Posterior cingulate gyrus (tissue), 11 donors: ENCODE measurements at places on chromosomes 4 and X.

- DNase-seq = no peak
Observed at GRCh38 chr4:140309124-140309870, 64.1 kb upstream of the SCOC start.

- peak; percentile 89 for DNase-seq
Observed at GRCh38 chr4:159227984-159228383, 125.1 kb downstream of the RAPGEF2 start.

DNA sequence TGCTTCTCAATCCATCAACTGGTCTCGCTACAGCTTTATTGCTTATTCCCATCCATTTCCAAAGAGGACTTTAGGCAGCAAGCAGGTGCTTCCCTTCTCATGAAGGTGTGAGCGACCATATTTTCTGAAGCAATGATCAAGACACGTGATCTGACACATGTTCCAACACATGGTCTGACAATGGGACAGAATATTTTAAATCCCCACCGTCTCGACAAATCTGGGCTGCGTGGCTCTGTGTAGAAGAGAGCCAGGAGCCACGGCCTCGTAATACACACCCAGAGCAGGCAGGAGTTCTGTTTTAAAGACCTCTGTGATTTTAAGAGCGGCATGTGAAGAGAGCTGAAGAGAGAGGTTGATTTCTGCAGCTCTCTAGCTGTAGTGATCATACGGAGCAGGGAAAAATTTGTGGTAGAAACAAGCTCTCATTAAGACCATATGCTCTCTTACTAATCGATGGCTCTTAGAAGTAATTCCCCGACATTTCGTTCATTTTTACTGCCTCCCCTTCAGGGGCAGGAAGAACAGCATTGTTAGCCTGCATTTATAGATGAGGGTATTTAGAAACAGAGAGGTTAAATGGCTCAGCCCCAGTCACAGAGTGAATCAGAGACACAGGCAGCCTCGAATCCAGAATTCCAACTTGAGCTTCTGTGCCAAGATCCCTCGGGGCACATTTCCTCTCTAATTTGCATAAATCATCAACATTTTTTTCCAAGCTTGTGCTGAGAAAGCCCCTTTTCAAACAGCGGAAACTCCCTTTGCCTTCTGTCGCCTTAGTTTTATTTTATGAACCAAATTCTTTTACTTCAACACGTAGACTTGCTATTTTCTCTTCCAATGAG is 91.0 kb upstream of the BCOR start:
- DNase-seq = no peak

DNA sequence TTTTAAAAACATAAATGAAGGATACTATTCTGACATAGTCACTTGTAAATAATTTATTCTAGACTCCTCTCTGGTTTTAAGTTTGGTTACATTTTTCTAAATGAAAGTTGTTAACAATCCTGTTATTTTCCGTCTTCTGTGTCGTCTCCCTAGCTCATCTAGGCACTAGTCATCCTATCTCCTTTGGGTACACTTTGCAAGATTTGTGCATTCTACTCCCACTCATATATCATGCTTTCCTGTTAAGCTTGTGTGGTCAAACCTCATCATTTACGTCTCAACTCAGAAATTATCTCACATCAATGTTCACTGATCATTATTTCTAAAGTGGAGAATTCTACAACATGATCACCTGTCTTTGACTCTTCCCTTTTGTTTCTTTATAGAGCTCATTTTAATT is 658.7 kb downstream of the TLL1 start:
- DNase-seq = no peak

GRCh38 chr4:81826335-81826734 is 354.6 kb upstream of the RASGEF1B start:
- DNase-seq = no peak

DNA sequence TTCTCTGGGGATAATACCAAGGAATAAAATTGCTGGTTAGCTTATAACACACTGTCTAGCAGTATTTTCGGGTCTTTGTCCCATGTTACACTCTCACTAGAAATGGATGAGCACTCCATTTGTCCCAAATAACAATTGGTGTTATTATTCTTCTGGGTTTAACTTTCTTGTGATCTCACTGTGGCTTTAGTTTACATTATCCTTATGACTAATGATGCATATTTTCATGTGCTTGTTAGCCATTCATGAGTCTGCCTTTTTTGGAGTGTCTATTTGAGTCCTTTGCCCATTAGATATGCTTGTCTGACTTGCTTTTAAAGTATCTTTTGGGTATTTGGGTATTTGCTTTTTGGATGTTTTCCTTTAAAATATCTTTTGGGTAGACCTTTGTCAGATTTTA is 372.9 kb upstream of the TENM3 start:
- DNase-seq = no peak

- DNase-seq = no peak
Observed at GRCh38 chrX:9595174-9595573, 130.3 kb downstream of the TBL1X start.

- no peak for DNase-seq
Observed at GRCh38 chr4:153093396-153093795, 110.8 kb upstream of the TRIM2 start.

- no peak for DNase-seq
Observed at GRCh38 chr4:22202246-22202974, 253.8 kb upstream of the KCNIP4 start.

GRCh38 chr4:23822181-23822580 is 67.7 kb downstream of the PPARGC1A start:
- DNase-seq = no peak

DNA sequence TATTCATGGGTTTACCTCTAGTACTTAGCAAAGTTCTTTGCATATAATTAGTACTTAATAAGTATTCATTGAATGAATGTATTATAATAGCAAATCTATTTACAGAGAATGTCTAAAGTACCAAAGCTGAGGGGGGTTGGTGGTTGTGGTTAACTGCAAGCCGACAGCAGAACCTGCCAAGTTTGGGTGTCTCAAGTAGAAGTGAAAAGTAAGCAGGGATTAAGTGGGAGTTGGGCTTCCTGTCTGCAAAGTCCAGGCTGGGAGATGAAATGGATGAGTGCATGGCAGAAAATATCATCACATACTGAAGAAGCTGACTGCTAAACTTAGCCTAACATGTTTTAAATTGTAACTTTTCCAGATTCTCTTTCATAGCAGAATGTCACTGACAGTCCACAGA is 169.6 kb downstream of the CAMK2D start:
- no peak for DNase-seq

DNA sequence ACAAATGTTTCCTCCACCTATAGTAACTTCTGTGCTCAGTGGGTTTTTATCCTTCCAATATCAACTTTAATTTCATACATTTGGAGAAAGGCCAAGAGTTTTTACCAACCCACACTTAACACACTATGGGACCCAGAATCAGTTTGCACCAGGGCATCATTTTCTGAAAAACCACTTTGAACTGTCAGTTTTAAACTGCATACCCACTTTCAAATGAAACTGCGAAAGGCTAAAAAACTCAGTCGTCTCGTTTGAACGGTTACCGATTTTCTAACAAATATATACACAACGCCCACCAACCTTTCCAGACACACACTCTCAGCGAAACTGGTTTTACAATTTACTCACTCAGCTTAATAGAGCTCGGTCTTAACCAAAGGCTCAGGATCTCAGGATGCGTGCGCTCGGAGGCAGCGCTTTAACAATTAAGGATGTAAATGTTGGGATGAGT is 376 bp downstream of the ABCG2 start:
- DNase-seq = no peak

DNA sequence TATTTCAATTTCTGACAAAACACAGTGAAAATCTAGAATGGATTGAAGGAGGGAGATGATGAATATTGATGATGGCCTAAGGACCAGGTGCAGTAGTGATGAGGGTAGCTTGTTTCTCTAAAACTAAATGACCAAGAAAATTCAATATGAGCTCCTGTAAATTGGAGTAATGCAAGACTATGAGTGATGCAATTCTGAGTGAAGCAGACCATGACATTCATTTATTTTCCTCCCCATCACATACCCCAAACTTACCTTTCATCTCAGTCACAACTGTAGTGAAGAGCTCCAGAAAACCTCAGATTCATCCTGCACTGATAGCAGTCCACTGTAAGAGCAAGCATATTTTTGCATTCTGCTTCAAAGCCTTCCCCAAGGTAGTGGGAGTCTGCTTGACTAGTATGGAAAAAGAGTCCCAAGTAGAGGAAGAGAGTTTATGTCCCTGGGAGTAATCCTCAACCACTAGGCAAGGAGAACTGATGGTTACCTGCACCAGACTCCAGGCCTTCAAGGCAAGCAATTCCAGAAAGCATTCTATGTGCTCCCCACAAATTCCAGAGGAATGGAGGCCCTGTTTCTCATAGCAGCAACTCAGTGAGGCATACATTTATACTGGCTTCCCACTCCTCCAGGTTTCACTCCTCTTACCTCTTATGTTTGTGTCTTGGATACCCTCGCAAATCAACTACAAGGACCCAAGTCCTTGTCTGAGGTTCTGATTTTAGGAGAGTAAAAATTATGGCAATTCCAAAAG is 47.2 kb downstream of the CXCL1 start:
- no peak for DNase-seq
